ENCODE measurements at places on chromosomes 4 and X.

GRCh38 chrX:29648161-29648560, 567.2 kb upstream of the MAGEB2 start:
- DNase-seq: no peak

DNA sequence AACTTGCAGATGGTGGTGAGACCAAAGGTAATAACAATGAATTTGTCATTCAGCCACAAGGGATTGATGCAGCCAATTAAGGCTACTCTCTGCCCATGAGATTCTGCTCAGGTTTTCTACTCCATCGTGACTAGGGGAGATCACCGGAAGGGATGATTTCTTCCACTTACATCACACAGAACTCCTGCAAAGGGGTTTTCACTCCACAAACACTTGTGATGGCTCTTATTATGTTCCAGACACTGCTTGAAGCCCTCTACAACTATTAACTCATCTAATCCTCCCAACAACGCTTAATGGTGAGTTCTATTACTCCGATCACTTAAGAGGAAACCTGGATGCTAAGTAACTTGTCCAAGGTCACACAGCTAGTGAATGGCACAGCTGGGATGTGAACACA, 55.9 kb downstream of the MTNR1A start:
- DNase-seq: no peak

DNA sequence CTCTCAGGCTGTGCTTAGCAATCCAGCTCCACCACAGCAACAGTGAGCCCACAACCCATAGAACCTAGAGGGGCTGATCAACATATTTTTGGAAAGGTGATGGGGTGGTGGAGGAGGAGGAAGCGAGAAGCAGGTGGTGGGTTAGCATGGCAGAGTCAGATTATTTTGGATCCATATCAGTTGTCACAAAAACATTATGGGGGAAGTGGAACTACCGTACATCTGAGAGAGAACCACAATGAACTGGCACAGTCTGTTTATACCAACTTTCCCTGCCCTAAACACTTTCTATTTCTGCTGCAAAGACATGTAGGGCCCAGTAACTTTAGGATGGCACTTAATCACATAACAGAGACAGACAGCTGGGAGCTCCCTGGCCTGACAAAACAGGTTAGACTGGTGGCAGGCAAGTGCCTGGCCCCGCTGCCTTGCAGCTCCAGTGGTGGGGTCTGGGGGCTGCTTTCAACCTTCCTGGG, 4.3 kb downstream of the SLC9A7 start:
- DNase-seq: no peak

DNA sequence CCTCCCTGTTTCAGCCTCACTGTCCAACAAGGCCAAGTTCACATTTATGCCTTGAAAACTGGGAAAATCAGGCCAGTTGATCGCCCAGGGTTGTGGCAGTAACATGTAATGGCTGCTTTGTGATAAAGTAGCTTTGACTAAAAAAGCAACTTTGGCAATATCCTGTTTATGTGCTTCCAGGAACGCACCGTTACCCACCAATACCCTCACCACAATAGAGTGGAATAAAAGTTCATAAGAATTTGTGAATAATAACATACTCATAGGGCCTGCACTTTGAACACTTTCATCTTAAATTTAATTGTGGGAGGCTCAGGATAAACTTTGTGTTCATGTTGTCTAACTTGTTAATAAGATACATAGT, 80.7 kb upstream of the MAML3 start:
- DNase-seq: no peak

- DNase-seq: no peak
Measured at GRCh38 chr4:121200795-121201472, 36.8 kb upstream of the TNIP3 start.

GRCh38 chr4:184442314-184442635, 32.1 kb downstream of the IRF2 start:
- DNase-seq: no peak

DNA sequence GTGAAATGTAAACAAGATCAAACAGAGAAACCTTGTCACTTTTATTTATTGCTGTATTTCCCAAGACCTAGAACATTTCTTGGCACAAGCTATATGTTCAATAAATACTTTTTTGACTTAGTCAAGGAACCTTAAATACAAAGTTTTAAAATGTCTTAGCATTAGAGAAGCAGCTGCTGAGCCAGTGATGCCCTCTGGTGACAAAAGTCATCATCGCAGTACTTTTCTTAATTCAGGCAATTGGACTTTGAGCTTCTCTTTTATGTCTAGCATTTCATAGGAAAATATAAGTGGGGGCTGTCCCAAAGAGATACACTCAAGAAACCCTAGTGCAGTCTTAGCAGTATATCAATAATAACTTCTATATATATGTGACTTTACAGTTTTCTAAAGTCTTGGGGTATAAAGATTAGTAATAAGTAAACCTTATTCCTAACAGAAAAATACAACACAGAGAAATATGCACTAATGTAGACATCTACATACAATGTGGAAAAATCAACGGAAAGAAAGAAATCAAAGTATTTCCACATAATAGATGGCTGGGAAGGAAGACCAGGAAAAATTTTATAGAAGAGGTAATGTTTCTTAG, 118.4 kb downstream of the DTHD1 start:
- DNase-seq: no peak

DNA sequence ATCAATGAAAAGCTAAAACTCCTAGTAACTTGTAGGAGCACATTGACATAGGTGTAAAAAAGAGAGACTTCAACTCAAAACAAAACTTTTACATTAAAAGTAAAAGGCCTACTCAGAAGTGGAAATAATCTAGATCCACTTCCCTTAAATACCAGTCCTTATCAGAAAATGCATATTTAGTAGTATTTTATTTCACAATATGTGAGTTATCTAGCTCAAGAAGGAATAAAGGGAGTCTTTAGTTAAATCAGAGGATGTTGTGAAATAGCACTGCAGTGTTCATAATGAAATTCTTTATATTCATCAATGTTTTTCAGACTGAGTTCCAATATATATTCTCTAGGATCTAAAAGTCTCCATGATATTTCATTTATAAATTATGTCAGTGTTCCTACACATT, 715.0 kb downstream of the GRID2 start:
- no peak for DNase-seq

GRCh38 chr4:113677325-113677724, 84.2 kb downstream of the CAMK2D start:
- no peak for DNase-seq

DNA sequence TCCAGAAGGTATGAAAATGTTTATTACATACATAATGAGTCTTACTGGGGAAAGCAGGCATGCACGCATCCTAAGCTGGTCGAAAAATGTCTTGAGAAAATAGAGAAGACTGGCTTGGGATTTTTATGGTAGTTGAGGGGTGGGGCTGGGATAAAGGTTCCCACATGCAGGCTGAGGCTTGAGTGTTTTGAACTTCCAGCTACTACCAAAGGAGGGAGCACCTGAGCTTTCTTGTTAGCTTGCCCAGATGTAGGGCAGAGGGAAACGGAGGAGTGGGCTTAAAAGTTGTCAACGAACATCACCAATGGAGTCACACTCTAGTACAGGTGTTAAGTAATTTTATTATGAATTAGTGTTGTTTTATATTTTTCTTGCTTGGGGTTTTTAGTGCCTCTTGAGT, 39.6 kb upstream of the SRPX start:
- no peak for DNase-seq

GRCh38 chrX:4741024-4741423, 1027.6 kb upstream of the PRKX start:
- no peak for DNase-seq

DNA sequence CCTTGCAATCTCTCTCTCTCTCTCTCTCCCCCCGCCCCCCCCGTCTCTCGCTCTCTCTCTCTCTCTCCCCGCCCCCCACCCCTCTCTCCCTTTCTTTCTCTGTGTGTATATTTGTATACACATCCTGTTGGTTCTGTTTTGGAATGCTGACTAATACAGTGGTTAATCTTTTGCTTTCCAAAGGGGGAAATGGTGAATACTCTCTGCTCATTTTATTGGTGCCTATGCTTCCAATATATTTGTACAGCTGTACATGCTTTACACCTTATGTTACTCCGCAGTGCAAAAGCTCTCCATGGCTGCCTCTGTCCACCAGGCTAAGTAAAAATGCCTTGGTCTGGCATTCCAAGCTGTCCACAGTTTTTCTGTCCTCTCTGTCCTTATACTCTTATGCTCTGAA, 158.8 kb downstream of the RBMX2 start:
- DNase-seq: no peak

- DNase-seq: peak; percentile 74
Measured at GRCh38 chrX:104112326-104112951, at the start of gene ZCCHC18. Gene ZCCHC18 (plus strand): TSS chrX:104112523. CDS start chrX:104114112, 1,589 bp downstream.

All from right forelimb (tissue), 1 donor.